Activated CD8-positive, alpha-beta memory T cell treated with anti-CD3 and anti-CD28 coated beads, Interleukin-2, amount 10 ng/mL, durations not matched to agents 7 days and 5 days (primary cell): ENCODE measurements at places on chromosomes 2 and 18.

GRCh38 chr2:24919037-24919505 is 966 bp downstream of the ADCY3 start:
- DNase-seq: peak; percentile 82

GRCh38 chr2:128422571-128422970 is 103.9 kb upstream of the HS6ST1 start:
- no peak for DNase-seq

DNA sequence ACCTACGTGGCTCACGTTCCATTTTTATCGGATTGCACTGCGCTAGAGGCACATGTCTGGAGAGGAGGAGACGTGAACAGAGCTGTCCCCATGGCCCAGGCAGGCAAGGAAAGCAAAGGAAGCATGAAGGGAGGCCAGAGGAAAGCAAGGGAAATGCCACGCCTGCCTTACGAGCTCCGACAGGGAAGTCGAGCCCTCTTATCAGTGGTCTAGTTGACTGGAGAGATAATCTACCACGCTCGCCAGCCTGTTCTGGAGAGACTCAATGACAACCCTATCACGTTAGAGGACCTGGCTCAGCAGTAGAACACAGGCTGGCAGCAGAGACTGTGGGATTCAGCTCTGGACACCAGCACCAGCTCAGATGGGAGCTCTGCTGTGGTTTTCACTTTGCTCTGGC is 202.6 kb upstream of the ID2 start:
- no peak for DNase-seq

GRCh38 chr2:222734703-222735014 is 63.2 kb downstream of the MOGAT1 start:
- DNase-seq: no peak

GRCh38 chr2:42752816-42753813 is 10.8 kb downstream of the OXER1 start:
- DNase-seq: no peak

GRCh38 chr2:176159663-176160250 is 2.6 kb downstream of the HOXD3 start:
- no peak for DNase-seq

GRCh38 chr2:180507028-180507427 is 473.4 kb upstream of the UBE2E3 start:
- DNase-seq: no peak

DNA sequence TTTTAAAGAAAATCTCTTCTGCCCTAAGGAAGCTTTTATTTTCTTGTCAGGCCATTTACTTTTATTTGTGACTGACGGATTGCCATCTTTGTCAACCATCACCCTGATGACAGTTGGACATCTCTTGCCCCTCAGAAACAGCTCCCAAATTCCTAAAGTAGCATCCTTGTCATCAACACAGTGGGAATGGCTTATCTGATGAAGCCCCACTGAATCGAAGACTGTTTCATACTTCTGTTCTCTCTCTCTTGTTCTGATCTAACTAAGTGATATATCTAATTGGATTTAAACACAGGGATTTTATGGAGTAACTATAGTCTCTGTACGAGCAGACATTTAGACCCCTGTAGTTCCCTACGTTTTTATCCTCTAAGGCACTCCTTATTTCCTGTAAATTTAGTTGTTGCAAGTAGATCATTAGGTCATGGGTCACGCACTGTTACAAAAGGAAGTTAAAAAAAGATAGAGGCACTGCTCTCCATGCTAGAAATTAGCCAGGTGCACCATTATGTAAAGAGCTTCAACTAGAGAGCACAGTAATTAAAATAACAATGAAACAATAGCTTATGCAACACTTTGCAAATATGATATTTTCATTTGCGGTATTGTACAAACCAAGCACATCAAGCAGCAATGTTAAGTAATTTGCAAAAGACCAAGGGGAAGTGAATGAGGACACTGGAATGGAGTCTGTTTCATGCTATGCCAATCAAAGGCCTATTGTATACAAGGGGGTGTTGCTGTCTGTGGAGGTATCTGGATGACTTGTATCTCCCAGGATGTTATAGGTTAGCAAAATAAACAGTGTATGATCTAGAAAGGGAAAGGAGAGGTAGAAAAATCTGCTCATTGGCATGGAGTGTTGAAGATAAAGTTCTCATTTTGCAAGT is 284.7 kb downstream of the LRRTM1 start:
- no peak for DNase-seq

- DNase-seq: no peak
Measured at GRCh38 chr18:43525169-43525568, 247.9 kb upstream of the SYT4 start.

GRCh38 chr2:60336442-60337141 is 216.9 kb downstream of the BCL11A start:
- DNase-seq: no peak

DNA sequence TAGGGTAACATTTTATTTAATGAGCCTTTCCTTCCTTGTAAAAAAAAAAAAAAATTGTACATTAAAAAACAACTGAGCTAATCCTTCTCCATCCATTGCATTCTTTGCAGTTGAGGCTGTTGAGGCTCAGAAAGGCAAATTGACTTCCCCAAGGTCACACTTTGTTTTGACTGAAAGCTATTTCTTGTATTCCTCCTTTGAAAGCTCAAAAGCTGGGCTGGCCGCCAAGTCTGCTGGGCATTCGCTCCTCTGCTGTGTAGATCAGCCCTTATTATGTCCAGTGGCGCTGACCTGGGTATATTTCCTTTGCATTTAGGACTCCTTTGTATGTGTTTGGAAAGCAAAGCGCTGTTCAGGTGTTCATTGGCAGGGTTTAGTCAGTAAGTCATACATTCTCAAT is 44.0 kb downstream of the SGPP2 start:
- DNase-seq: no peak

- DNase-seq: no peak
Measured at GRCh38 chr2:110904779-110905148, 172.4 kb downstream of the ACOXL start.

DNA sequence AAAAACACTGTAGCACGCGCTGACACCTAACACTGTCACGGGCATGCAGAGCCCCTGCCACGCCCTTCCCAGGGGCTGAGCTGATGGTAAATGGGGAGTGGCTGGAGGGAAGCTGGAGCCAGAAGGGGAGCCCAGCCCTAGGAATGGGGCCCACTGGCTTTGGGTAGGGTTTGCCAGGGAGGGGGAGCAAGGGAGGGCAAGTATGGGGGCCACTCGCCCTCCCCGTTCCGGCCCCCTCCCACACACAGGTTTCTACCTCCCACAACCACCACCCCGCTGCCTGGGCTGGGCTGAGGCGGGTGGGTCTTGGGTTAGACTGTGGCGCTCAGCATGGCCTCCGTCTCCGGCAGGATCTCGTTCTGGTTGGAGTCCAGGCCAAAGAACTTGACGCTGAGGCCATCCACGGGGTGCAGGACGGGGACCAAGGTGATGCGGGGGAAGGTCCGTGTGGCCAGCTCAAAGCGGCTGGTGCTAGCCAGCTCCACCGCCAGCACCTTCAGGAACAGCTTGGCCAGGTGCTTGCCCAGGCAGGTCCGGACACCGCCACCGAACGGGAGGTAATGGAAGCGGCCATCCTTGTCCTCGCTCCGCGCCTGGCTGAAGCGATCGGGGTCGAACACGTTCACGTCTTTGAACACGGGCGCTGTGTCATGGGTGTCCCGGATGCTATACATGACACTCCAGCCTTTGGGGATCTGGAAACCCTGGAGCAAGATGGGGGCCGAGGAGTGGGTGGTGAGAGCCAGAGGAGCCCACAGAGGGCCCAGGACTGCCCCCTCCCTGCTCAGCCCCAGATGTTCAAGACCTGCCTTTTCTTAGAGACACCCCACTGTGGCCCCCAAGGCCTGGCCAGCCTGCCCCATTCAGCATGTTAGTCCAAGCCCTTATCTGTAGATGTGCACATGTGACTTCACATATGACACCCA is 15.5 kb downstream of the CYP26B1 start:
- no peak for DNase-seq

DNA sequence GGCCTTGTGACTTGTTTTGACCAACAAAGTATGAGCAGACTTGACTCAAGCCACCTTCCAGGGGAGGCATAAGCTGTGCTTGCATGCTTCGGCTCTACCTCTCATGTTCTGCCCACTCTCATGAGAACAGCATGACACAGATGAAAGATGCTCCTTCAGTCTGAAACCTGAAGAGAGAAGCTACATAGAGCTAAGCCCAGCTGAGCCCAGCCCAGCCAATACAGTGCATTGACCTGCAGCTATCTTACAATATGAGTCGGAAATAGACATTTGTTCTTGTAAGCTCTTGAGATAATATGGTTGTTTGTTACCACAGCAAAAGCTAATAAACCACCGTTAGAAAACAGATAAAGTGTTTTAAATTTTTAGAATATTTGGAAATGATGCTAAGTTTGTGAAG is 426.7 kb upstream of the PKDCC start:
- DNase-seq: no peak

- DNase-seq: no peak
Measured at GRCh38 chr2:188324067-188324466, 32.4 kb downstream of the GULP1 start.

DNA sequence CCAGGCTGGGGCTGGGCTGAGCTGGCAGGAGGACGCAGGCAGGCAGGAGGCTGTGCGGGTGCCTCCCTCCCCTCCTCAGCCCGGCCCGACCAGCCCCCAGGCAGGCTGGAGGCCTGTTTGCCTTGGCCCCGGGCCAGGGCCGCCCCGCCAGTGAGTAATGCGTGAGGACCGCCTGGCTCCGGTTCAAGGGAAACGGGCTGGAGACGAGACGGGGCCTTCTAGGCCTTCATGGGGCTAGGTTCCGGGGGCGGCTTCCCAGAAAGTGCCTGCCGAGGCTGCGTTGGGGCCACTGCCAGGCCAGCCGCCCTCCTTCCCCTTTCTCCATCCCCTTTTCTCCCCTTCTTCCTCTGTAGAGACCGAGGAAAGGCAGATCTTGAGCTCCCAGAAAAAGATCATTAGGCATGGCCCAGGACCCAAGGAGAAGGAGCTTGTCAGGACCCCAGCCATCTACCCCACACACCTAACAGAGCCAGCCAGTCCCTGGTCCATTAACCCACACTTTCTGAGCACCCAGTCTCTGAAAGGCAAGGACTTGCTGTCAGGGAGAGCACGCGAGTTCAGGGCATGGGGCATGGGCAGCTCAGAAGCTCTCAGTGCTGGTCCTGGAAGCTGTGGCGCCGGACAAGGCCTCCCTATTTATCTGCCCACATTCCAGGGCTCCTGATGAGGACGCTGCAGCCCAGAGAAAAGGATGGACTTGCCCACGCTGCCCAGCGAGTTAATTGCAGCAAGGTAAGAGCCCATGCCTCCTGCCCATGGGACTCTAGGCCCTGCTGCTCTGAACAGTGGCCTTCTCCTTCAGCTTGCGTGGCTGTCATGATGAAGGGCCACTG is 48.5 kb downstream of the SMAD7 start:
- DNase-seq: no peak

DNA sequence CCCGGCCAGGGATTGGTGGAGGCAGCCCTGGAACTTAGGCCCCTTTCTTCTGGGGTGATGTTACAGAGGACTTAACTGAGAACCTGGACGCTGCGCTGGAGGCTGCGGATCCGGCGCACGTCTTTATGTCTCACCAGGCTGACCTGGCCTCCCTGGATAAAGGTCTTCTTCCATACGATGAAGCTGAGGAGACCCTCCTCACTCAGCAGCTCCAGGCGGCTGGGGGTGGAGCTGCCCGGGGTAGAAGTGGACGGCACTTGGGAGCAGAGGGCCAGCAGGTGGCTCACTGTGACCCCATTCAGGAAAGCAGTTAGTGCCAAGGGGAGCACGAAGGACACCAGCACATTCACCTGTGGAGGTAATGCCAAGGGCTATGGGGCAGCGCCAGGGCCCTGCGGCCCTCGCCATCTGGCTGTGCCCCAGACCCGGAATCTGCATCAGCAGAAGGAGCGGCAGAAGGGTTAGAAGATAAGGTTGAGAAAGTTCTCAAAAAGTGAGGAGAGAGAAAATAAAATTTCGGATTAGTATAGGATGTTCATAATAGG is 8.0 kb downstream of the NTSR2 start:
- DNase-seq: no peak

DNA sequence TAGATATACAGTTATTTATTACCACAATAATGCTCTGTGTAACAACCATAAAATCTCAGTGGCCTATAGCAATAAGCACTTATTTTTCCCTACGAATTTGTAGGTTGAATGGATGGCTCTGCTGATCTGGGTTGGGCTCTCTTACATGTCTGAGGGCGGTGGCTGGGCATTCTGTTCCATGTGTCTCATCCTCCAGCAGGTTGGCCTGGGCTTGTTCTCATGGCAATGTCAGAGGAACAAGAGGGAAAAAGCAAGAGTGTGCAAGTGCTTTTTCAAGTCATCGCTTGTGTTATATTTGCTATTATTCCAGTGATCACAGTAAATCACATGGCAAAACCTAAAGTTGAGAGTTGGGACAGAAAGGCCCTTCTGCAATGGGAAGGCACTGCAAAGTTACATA is 30.4 kb upstream of the MYO3B start:
- no peak for DNase-seq

GRCh38 chr2:25341011-25341727 is 556 bp downstream of the DNMT3A start:
- no peak for DNase-seq
